ENCODE measurements at places on chromosomes 7 and 10.

- no peak for DNase-seq
These were observed 58.4 kb upstream of the FZD8 start for GRCh38 chr10:35700487-35700882.

GRCh38 chr7:101814081-101814990 lies 3.1 kb upstream of the CUX1 start:
- peak; percentile 28 for DNase-seq

DNA sequence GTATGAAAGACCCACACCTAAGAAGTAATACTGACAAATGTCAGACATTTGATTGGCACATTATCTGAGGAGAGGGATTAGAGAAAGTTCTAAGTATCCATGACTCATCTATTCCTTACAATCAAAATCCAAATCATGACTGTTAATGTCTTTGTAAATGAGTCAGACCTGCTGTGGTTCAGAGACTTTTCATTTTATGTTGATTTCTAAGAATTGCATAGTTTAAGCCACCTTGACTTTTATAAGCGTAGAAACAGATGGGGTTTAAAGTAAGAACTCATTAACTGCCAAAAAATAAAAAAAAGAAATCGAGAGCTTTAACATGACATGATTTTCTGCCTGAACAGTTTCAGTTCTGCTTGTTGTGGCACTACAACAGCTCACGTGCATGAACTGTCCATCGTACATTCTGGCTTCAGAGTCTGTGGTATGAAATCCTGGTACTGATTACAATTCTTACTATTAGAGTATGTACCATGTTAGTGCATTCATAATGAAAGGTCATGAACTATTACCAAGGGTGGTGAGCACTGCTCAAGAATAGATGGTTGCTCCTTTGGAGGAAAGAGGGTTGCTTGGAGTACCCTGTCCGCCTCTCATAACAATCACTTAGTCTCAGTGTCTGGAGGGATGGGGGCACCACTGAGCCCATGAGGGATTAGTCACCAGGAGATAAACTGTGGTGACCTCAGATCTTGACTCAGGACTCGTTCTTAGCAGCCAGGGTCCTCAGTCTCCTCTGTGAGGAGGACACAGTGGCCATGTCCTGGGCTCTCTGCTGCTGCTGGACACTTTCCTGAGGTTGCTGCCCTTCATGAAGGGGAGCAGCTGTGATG lies 42.2 kb downstream of the ACSM6 start:
- DNase-seq: no peak

GRCh38 chr10:31961277-31962074 lies 32.8 kb upstream of the ARHGAP12 start:
- no peak for DNase-seq

DNA sequence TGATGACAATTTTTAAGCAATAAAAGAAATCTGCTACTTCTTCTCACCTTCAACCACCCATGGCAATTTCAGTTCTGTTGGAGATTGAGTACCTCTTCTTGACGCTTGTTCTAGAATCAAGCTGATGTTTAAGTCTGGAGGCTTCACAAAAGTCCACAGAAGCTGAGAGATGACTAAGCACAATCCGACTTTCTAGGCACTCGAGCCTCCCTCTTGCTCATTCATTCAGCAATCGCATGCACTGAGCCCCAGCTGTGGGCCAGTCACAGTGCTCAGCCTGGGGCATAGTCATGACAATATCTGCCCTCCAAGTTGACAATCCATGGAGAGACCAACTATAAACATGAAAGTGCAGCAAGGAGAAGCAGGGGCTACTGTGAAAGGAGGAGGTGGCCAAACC lies 103.2 kb downstream of the IPMK start:
- DNase-seq: no peak

DNA sequence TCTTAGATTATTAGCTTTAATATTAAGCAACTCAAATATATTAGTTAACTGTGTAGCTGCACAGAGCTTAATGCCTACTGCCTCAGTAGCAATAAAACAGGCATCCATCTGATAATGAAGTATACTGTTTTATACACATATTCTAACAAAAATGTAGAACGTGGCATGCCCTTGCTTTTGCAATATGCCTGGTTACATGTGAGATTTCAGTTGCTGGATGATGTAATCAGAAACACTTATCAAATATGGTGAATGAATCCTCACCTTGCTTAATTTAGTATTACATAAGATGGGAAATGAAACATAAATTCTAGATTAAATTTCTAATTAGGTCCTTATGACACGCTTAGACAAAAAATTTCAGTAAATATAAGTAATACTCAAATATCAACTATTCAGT lies 8.0 kb downstream of the DNAJC1 start:
- DNase-seq: no peak

- DNase-seq: no peak
These were observed 343.6 kb upstream of the MGMT start for GRCh38 chr10:129123428-129123827.

GRCh38 chr7:97466999-97467740 lies 264.7 kb upstream of the TAC1 start:
- no peak for DNase-seq

Data from activated T-helper 1 cell treated with Interleukin-2 at 50 U/mL for 16 hours (primary cell).